ENCODE measurements at places on chromosomes 3 and 15. TPM values are rescaled to one million over a fixed set of nuclear protein-coding genes. Genes with fewer than 3 reads are reported as not detected.

CHRM5 gene
- total RNA-seq = not detected

FSIP1 gene
- 0.25 TPM for total RNA-seq

CEMIP gene
- 0.10 TPM for total RNA-seq

B3GNT5 gene
- 2.2 TPM for total RNA-seq

TICRR gene
- total RNA-seq = 0.30 TPM

SAMD7 gene
- total RNA-seq = not detected

GJD2 gene
- not detected for total RNA-seq

GABRA5 gene
- total RNA-seq = not detected

DNAH12 gene
- total RNA-seq = 0.22 TPM

DISP2 gene
- total RNA-seq = 0.22 TPM

CAMKV gene
- total RNA-seq = not detected

CLRN1 gene
- total RNA-seq = not detected

DLEC1 gene
- 4.9 TPM for total RNA-seq

GOLGA8Q gene
- 0.52 TPM for total RNA-seq

CPNE9 gene
- total RNA-seq = not detected

USP13 gene
- total RNA-seq = 6.4 TPM

Measured in CD4-positive, CD25-positive, alpha-beta regulatory T cell (primary cell).